CD4-positive, alpha-beta memory T cell (primary cell): ENCODE measurements at places on chromosomes 6 and 20.

GRCh38 chr20:46242390-46242789 is 65.9 kb downstream of the CDH22 start:
- DNase-seq = no peak

DNA sequence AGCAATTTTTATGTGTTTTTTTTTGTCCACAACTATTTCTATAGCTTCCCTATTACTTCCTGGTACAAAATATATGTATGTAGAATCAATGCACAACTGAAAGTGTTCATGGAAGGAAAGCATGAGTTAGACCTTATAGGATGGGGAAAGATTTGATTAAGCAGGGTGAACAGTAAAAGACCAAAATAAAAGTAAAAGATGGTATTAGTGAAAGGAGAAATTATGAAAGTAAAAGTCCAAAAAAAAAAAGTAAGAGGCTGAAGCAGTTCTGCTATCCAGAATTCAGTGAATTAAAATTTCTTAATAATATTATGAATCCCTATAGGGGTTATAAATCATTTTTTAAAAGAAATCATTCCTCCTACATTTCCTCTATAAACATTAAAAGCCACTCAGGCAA is 114.3 kb downstream of the EPHA7 start:
- DNase-seq = no peak

DNA sequence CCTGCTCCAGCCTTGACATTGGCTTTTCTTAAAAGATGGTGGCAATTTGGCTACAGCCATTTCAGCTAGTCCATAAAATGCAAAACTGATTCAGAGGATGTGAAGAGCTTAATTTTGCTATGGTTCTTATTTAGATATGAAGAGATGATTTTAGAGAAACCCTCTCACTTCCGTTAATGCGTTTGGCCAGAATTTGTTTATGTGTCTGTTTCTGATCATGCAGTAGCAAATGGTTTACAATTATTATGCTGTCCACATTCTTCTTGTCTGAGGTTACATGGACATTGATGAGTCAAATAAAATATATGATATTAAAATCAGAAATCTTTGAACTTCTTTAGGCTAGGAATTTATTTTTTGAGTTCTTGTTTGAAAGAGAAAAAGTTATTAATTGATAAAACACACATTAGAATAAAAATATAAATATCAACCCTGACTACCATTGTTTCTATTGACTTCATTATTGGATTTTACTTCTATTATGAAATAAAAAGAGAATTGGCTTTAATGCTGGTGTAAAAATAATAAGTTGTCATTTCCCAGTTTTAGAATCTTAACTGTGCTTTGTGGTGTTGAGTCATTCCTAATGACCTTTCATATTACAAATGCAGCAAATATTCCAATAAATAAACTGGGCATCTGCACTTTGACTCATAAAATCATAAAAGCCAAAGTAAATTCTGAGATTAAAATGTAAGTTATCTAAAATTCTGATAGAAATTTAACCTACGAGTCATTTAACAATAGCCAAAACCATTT is 1286.0 kb upstream of the GJE1 start:
- DNase-seq = no peak

GRCh38 chr20:64160526-64161355 is 3.5 kb upstream of the MYT1 start:
- no peak for DNase-seq

DNA sequence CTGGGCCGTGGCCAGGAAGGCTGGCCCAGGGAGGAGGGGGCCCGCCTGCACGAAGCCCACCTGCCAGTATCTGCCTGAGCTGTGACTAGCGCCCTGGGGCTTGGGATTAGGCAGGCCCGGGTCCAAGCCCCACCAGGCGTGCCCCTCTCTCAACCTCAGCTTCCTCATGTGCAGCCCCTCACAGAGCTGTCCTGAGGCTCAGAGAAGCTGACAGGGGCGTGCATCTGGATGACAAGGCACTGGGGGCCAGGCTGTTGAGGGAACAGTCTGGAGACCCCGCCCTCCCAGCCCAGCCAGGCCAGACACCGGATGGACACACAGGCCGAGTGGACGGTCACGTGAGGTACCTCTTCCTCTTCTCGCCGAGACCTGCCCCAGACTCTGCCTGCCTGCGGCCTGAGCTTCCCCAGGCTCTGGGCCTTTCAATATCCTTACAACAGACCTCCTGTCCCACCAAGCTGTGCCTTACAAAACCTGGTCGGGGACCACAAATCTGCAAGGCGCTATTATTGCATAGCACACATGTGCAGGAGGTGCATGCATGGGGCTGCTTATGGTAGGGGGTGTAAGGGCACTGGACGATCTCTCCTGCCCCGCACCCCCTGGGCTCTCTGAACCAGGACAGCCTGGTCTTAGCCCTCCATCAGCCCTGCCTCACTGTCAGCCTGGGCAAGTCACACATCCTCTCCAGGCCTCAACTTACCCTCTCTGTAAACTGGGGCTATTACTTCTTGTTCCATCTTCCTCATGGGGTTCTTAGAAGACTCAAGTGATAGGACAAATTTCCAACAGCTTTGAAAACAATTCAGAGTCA is 20.0 kb downstream of the NOL4L start:
- DNase-seq = no peak

DNA sequence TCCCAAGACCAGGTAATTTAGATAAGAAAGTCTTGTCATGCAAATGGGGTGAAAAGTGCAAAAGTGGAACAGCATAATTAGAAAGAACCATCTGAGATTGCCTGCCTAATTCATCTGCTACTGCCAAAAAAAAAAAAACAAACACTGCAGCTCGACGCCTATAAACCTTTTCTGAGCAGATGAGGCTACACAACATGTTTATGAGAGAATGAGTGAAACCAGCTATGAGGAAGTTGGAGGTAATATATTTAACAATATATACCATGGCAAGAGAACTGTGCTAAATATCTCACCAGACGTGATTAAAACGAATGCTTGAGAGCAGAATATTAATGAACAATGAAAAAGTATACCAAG is 50.0 kb downstream of the LAMA4 start:
- DNase-seq = no peak

GRCh38 chr6:86558318-86558717 is 379.0 kb upstream of the HTR1E start:
- no peak for DNase-seq

DNA sequence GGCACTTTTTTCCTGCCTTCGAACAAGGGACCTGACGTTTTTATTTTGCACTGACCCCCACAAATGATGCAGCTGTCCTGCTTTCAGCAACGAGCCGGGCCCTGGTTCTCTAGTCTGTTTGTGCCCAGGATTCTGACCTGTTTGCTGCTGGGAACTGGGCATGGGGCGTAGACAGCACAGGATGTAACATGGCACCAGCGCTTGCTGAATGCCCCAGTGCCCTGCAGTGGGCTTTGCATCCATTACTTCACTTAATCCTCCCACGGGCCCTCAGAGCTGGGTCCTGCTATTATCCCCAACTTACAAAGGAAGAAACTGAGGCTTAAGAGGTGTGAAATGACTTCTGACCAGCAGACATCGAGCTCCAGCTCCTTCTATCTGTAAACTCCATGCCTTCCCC is 80.4 kb upstream of the PMEPA1 start:
- no peak for DNase-seq

DNA sequence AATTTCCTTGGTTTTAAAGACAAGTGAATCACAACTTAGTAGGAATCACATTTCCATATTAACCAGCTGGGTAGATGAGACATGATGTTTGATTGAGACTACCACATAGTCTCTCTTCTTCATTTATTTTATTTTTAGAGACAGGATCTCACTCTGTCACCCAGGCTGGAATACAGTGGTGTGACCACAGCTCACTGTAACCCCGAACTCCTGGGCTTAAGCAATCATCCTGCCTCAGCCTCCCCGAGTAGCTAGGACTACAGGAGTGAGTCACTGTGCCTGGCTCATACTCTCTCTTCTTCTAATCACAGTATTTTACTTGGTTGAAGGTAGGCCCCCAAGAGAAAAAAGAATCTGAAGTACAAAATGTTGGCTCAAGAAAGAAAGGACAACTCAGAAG is 80.2 kb upstream of the ASF1A start:
- no peak for DNase-seq

DNA sequence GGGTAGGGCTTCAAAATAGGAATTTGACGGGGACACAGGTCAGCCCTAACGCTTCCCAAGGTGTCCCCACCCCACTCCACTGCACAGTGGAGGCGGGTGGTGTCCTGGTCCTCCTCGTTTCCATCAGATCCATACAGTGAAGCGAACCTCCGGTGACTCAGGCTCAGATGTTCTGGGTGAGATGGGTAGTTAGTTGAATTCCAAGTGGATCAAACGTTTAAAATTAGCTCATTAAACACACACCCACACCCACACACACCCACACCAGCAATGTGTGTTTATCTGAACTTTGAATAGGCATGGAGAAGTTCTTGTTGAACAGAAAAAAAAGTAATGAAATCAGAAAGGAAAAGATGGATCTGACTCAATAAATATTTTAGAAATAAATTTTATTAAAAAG is 58.9 kb downstream of the CDH4 start:
- DNase-seq = no peak

GRCh38 chr20:35145141-35145564 is 2.0 kb downstream of the EDEM2 start:
- peak; percentile 60 for DNase-seq

- no peak for DNase-seq
Measured at GRCh38 chr20:32570401-32571190, 14.5 kb downstream of the NOL4L start.

DNA sequence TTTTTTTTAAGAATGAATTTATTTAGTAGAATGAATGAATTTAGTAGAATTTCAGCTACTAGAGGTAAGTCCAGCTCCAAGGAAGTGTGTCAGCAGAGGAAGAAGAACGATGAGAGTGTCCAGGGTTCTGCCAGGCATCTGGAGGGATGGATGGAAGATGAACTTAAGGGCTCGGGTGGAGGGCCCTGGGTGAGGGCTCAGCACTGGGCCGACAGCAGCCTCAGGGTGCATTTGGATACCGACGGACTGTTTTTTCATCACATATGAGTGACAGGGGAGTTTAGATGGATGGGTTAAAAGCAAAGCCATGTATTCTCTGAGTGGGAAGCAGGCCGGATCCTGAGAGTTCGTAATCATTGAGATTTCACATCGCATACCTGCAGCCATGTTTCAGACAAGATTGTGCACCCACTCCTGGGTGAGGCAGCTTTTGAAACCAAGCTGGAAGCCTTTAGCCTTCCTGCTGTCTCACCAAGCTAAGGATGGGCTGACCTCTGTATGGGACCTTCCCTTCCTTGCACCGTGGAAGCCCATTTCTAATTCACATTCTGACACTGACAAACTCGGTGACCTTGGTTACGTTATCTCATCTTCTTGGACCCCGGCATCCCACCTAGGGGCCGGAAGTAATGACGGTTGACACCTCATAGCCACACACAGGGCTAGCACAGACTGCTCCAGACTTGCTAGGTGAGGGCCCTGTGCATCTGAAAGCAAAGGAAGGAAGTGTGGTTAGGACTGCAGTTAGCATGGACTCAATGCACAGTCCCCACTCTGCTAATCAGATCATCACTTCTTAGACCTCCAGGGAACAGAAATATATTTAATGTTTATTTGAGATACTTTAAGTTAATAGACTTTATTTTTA is 228.5 kb downstream of the SLC24A3 start:
- no peak for DNase-seq

- DNase-seq = no peak
Measured at GRCh38 chr20:48777005-48777404, 50.8 kb downstream of the PREX1 start.

- DNase-seq = no peak
Measured at GRCh38 chr20:859751-860231, 26.3 kb downstream of the FAM110A start.

DNA sequence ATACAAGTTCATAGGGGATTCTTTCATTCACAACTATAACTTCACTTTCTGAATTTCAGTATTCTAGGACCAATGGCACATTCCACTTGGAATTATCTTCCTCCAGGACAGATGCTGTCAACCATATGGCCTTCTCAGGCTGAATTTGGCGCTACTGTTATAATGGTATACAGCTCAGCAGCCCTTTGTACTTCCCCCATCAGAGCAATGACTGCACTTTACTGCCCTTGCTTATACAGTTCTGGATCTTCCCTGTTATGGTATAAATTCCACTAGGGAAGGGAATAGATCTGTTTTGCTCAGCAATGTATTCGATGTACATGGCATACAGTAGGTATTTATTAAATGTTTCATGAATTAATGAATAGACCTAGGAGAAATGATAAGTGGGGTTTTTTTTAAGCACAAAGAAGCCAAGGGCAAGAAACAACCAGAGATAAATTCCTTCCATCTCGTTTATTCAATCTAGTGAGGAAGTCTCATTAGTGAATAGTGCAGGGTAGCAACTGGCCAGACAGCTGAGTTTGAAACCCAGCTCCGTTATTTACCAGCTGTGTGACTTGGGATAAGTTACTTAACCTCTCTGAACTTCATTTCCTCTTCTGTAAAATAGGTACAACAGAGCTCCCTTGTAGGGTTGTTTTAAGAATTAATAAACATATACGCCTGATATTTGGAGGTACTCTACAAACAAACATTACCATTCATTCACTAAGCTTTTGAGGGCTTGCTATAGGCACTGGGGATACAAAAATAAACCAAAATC is 97.1 kb upstream of the PRDM1 start:
- no peak for DNase-seq

DNA sequence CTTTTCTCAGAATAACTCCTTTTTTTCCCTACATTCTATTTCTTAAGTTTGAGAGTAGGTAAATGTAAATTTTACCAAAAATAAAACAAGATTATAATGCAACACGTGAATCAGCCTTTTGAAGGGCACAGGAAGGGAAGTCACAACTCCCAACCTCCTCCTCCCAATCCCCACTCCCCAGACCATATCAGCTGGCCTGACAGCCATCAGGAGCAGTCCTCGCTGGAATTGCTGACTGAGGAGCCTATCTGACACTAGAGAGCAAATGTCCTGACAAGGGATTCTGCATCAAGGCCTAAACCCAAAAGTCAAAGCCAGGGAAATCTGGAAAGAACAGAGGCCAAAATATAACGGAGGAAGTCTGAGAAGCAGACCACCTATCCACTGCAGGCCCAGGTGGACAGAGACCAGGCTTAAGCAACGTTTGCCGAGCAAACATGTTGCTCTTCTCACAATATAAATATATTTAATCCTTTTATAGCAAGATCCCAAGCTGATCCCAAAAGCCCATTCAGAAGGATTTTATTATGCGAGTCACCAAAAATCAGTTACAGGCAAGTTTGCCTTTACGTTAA is 2.5 kb downstream of the RRAGD start:
- no peak for DNase-seq

DNA sequence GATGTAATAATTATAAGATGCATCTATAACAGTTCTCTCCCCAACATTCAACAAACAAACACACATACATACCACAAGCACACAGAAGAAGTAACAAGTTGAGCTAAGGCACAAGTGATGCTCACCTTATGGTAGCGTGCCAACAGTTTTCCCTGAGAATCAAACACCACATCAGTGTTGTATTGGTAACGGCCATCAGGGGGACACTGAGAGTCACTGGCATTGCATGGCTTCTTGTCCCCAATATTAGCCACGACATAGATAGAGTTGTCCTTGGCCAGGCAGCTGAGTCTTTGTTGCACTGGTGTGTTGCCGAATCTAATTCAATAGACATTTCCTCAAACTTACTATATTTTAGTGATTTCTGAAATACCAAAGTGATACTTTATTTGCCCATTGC is 14.8 kb upstream of the VNN1 start:
- DNase-seq = no peak
